ENCODE measurements at places on chromosomes 11 and 22.

- peak; percentile 8 for DNase-seq
Measured at GRCh38 chr22:28112548-28113043, 193.5 kb upstream of the PITPNB start.

GRCh38 chr11:32002311-32002710 is 88.6 kb upstream of the RCN1 start:
- no peak for DNase-seq

GRCh38 chr11:110857892-110858546 is 145.8 kb upstream of the ARHGAP20 start:
- no peak for DNase-seq

GRCh38 chr11:108670451-108670850 is 5.6 kb downstream of the DDX10 start:
- no peak for DNase-seq

DNA sequence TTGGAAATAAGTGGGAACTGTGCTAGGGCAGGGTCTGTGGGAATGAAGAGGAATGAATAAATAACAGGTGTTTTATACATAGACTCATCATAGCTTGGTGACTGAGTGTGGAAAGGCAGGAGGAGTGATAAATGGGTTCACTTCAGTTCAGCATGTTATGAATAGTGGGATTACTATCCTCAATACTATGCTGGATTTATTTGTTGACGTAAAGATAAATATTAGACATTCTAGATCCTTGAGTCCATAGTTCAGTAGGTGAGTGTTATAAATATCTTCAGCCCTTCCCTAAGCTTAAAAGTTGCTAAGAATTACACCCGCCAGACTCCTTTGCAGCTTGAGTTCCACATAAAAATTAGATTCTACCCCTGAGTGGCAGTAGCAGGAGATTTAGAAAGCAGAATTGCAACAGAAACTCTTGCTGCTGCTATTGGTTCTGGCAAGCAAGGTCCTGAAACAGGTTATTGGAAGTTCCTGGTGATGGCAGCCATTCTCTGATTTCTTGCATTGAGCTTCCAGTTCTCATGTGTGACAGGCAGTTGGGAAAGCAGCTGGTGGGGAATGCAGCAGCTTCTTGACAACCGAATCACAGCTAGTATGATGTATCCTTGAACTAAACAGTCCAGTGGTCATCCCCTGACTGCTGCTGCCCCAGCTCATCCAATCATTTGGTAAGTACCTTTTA is 1558.9 kb downstream of the FAM181B start:
- no peak for DNase-seq

- no peak for DNase-seq
Measured at GRCh38 chr11:35780951-35781860, 118.6 kb downstream of the TRIM44 start.

DNA sequence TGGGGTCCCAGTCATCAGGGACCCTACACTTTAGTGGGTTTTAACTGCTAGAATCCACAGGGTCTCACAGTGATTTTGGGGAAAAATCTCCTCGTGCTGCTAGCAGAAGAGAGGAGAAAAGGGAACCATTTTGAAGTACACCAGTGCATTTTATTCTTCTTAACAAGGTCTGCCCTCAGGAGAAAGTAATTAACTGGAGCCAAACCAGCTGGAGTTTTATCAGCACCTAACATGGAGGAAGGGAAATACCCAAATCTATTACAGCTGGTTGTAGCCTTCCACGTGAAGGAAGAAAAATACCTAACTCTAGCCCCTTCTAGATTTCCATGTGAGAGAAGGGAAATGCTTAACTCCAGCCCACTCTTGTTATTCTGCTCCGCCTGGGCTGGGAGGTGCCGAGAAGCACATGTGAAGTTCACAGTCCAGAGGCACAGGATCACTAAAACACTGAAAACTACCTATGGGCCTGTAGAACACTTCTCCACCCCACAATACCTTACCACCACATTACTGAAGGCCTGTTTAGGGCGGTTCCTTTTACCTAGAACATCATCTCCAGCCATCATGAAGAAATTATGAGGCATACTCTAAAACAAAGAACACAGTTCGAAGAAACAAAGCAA is 31.3 kb upstream of the TEAD1 start:
- no peak for DNase-seq

DNA sequence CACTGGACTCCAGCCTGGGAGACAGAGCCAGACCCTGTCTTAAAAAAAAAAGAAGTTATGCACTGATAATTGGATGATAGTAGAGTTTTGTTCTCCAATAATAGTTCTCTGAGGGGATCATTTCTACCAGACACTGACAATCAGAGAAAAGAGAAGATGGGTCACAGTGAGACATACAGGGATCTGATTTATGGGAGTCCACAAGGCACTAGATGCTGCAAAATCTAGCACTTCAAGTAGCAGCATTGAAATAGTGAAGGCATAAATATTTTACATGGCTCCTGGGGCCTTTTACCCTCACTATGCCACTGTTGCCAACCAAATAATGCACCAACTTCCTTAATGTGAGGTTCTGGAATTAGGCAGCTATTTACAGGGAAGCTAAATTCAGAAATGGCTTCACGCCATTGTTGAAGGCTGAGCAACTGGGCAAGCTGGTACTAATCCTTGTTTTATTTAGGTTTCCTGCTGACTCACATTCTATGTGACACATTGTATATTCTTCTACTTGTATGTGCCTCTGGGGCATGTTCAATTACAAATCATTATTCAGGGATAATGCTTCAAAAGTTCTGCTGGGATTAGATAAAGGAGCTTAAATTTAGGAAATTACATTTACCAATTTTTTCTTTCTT is 38.2 kb upstream of the ABTB2 start:
- no peak for DNase-seq

DNA sequence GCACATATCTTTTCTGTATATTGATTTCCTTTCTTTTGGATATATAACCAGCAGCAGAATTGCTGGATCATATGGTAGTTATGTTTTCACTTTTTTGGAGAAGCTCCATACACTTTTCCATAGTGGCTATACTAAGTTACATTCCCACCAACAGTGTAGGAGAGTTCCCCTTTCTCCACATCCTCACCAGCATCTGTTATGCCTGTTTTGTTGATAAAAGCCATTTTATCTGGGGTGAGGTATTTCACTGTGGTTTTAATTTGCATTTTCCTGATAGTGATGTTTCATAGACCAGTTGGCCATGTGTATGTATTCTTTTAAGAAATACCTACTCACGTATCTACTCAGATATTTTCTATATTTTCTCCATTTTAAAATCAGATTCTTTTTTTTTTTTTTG is 419.3 kb upstream of the FAT3 start:
- DNase-seq, result no peak

DNA sequence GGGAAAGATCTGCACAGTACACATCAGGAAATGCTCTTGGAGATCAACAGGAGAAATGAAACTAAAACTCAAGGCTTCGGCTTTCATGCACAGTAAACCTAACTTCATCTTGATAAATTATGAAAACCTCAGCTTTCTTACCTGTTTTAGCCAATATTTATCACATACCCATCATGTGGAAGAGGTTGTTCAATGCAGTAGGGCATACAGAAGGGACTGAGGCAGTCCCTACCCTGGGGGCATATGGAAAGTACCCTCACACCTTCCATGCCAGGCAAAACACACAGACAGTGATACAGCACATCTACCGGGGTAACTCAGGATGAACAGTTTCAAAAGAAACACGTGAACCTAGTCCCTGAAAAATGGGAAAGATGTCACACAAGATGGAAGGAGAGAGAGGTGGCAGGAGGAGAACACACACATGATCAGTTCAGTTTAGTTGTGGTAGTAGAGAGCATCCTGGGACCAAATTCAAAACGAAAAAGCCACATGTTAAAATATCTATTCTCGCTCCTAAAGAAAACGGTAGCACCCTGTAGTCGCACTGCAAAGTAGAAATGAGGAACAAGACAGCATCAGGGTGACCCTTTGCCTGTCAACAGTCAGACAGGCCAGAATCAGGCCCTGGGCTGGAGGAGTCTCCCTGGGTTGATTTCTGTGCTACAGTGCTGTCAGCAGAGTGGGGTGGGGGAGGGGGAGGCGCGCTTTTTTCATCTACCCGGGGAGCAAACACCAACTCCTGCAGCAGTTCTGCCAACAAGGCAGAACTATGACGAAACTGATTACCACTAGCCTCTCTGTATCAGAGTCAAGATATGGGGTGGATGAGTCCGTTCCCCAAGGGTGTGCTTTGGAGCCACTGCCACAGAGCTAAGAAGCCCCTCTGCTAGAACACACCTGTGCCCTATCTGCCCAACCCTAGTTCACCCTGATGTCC is 1.3 kb downstream of the HIRA start:
- DNase-seq, result peak; percentile 62

GRCh38 chr22:37162221-37163095 is 12.7 kb upstream of the IL2RB start:
- DNase-seq, result peak; percentile 97

DNA sequence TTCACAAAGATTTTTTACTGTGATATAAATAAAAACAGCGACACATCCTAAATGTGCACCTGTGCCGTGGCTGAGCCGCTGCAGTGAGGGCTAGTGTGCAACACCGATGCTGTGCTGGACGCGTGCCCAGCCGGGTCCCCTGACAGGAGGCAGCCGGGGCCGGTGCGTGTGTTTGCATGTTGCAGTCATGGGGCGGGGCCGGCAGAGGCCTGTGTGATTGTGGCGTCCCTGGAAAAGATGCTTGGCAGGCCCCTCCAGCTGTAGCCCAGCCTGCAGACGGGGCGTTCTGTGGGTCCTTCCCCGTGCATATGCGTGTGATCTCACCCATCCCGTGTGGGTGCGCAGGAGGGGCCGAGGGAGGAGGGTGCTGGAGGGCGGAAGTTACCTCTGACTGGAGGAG is 30.6 kb downstream of the MUC6 start:
- no peak for DNase-seq
